Adipocyte (in vitro differentiated cells): ENCODE measurements at places on chromosomes 4 and X.

- no peak for DNase-seq
Observed at GRCh38 chr4:157803421-157803820, 369.4 kb downstream of the GASK1B start.

- peak; percentile 84 for DNase-seq
Observed at GRCh38 chr4:184792950-184793555, 32.7 kb downstream of the ACSL1 start.

GRCh38 chrX:154714925-154715324 lies 36.0 kb downstream of the GAB3 start:
- peak; percentile 77 for DNase-seq

DNA sequence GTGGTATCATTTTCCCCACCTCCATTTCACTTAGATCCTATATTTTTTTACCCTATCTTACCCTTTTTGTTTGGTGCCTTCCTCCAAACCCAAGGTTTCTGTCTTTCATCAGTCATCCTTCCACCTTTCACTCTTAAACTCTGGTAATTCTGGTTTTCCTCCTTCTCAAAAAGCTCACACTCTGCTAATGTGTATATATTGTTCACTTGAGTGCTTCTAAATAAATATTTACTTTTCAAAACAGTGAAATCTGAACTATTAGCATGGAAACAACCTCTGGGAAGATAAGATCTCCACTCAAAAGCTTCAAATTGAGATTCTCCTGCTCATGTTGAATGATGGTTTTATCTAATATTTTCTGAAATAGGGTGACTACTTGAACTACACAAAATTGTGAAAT lies 21.5 kb downstream of the XIAP start:
- no peak for DNase-seq

- DNase-seq, result peak; percentile 71
Observed at GRCh38 chr4:94974773-94975172, 217.0 kb downstream of the BMPR1B start.

DNA sequence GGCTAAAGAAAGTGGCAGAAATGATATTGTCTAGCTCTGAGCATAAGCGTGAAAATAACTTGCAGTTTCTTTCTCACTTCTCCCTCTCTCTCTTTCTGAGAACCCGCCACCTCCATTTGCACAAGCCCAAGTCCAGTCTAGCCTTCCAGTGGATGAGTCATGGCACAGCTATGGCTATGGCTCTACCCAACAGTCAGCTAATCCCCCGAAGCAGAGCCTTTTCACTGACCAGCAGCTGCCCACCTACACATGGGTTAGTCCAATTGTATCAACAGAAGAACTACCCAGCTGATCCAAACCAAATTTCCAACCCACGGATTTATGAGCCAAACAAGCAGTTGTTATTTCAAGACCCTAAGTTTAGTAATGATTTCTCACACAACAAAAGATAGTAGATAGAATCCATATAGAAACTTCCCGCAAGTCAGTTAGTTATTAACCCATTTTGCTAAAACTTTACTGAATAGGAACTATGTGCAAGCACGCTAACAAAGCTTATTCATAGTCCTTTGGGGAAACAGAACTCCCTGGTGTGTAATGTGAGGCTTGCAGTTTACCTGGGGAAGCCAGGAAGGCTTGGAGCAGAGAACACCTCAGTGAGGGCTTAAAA lies 282.3 kb downstream of the INPP4B start:
- DNase-seq, result no peak

GRCh38 chrX:121851033-121851432 lies 803.6 kb downstream of the GLUD2 start:
- DNase-seq, result peak; percentile 22

DNA sequence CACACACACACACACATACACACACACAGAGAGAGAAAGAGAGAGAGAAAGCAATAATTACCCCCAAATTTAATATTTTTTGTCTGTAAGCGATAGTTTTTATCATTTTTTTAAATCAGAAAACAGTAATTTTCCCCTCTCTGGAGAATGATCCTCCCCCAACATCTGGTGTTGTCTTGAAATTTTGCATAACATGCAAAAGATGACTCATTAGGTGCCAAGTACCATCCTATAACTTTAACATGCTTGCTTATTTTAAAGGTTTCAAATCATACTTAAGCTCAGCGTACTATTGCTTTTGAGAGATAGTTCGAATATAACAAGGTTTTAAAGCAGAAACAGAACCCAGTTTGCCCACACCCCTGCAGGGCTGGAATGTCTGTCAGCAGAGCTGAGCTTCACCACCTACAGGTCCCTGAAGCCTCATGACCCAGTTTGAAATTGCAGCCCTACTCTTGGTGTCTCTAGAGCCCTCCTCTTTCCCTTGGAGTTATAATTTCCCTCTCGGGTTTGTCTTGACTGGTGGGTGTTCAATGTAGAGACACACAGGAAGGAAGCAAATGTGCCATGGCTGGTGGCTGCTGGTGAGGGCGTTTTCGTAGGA lies 175.0 kb upstream of the HS3ST1 start:
- DNase-seq, result no peak

- DNase-seq, result no peak
Observed at GRCh38 chr4:1211891-1212545, 36.9 kb downstream of the CTBP1 start.

GRCh38 chr4:22238742-22239141 lies 277.1 kb downstream of the ADGRA3 start:
- no peak for DNase-seq

- DNase-seq, result no peak
Observed at GRCh38 chrX:5775846-5776430, 452.7 kb downstream of the NLGN4X start.

DNA sequence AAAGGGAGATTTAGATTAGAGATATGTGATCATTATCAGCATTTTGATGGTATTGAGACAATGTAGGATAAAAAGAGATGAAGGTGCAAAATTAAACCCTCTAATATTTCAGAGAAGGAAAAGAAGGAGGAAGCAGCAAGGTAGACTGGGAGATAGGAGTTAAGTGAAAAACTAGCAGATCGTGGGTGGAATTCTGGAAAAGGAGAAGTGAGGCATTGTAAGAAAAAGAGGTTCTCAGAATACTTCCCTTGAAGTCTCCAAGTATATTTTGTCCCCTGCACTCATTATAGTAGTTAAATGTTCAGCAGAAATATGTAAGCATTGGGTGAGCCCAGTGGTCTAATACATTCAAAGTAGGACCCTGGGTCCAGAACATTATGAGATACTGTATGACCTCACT lies 30.3 kb downstream of the COPS4 start:
- DNase-seq, result no peak

DNA sequence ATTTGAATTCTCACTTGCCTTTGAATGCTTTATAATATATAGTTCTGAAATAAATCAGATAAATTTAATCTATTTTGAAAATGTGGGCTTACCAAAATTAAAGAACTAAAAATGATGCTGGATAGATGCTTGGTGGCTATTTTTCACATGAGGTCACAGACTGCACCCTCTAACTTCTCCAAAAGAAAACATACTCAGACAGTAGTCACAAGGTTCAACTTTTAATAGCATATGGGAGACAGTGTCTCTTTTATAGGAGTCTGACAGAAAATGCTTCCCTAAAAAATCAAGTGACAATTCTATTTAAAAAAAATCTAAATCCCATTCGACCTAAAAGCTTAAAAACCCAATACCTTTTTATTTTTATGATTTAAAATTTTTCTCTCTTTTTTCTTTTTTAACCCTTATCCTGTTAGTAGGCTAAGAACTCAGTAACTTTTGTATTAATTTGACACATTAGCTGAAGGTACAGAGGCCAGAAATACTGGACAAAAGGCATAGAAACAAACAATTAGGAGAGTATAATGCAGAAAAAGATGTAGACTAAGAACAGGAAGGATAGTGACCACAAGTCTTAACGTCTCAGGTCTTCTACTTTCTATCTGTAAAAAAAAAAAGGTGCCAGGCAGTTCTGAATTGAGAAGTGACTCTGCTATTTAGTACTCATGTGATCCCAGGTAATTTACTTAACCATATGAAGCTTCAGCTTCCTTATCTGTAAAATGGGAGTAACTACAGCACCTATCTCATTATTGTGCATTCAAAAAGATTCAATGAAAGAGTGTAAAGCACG lies 7.6 kb downstream of the TIGD4 start:
- DNase-seq, result no peak

DNA sequence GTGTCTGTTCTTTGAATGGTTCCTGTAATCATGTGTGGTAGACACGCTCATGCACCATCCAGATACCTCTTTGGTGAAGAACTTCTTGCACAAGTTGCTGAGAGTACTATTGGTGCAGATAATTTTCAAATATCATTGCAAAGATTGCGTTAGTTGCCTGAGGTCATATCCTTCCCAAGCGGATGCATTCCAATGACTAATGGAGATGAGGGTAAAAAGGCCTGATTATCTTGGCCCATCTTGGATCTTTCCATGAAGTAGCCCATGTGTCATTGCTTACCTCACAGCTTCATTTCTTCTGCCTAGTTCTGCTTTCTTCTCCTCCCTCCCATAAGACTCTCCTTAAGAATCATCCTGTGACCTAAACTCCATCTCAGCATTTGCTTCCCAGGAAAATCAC lies 384.9 kb upstream of the CNKSR2 start:
- DNase-seq, result no peak
